ENCODE measurements at places on chromosomes 13 and 19.

- no peak for DNase-seq
Measured at GRCh38 chr13:50645092-50645491, 198.4 kb downstream of the DLEU7 start.

DNA sequence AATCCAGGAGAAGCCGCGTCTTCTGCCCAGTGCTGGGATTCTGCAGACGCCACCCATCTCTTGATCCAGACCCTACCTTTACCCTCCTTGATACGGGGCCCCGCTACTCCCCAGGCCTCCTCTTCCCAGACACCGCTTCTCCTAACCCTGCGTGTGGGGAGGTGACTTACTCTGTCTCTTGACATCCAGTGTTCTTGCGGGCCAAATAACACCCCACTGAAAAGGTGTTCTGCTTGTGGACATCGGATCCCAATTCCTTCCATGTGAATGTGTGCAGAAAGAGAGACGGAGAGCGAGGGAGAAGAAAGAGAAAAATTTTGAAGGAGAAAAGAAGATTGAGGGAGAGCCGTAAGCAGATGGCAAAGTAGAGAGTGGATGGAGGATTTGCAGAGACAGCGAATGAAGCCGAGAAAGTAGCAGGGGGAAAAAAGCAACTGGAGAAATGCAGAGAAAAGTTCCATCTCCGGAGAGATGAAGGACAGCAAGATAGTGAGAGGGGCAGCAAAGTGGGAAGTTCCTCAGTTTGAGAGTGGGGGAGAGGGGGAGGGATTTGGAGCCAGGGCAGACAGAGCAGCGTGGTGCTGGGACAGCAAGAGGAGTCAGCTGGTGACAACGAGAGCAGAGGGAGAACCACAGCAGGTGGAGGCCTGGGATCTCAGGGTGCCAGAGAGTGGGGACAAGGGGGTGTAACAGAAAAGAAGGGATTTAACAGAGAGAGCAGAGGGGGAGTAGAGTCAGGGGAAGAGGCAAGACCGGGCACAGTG is 814 bp downstream of the ZNF480 start:
- no peak for DNase-seq

- DNase-seq, result no peak
Measured at GRCh38 chr13:110047496-110047895, 259.5 kb downstream of the COL4A1 start.

DNA sequence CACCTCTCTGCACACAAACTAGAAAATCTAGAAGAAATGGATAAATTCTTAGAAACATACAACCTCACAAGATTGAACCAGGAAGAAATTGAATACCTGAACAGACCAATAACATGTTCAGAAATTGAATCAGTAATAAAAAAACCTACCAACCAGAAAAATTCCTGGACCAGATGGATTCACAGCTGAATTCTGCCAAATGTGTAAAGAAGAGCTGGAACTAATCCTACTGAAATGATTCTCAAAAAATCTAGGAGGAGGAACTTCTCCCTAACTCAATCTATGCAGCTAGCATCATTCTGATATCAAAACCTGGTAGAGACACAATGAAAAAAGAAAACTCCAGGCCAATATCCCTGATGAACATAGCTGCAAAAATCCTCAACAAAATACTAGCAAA is 166.7 kb downstream of the RGCC start:
- no peak for DNase-seq

GRCh38 chr13:114303700-114304327 is 10.5 kb upstream of the CHAMP1 start:
- DNase-seq, result no peak

GRCh38 chr19:51531349-51532315 is at the start of gene SIGLEC6:
TSS of gene SIGLEC6 (minus strand) at chr19:51531670. CDS start at chr19:51531648, 22 bp downstream.
- peak; percentile 17 for DNase-seq

DNA sequence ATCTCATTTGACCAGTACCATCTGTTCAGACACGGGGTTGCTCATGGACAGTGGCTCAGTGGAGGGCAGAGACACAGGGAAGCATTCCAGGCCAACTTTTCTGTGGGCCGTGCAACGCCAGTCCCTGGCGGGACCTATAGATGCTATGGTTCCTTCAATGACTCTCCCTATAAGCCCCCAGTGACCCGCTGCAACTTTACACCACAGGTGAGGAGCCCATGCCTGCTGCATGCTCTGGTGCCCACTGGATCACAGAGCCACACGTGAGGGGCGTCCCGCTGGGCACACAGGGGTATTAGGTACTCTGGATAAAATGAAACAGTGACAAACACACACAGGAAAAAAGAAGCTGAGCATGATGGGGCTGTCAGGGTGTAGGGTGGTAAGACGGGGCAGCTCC is 34.3 kb downstream of the LAIR2 start:
- DNase-seq, result no peak

DNA sequence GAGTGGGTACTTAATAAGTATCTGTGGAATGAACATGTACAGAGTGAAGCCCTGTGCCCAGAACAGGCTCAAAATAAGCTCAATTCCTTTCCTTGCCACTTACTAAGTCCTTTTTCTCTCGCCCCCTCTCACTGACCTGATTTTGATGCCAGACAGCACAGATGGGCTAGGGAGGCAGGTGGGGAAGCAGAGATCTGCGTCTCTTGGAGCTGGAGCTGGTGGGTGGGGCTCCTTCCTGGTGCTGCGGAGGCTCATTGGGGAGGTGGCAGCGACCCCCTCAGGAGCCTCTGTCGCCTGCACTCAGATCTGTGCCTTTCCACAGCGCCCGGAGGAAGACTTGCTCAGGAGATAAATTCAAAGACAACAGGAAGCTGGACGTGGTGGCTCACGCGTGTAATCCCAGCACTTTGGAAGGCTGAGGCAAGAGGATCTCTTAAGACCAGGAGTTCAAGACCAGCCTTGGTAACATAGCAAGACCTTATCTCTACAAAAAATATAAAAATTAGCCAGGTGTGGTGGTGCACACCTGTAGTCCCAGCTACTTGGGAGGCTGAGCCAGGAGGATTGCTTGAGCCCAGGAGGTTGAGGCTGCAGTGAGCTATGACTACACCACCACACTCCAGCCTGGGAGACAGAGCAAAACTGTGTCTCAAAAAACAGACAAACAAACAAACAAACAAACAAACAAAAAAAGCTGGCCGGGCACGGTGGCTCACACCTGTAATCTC is 14.6 kb downstream of the AKT2 start:
- DNase-seq, result no peak

- peak; percentile 20 for DNase-seq
Measured at GRCh38 chr19:18349524-18350128, 9.2 kb downstream of the PGPEP1 start.

DNA sequence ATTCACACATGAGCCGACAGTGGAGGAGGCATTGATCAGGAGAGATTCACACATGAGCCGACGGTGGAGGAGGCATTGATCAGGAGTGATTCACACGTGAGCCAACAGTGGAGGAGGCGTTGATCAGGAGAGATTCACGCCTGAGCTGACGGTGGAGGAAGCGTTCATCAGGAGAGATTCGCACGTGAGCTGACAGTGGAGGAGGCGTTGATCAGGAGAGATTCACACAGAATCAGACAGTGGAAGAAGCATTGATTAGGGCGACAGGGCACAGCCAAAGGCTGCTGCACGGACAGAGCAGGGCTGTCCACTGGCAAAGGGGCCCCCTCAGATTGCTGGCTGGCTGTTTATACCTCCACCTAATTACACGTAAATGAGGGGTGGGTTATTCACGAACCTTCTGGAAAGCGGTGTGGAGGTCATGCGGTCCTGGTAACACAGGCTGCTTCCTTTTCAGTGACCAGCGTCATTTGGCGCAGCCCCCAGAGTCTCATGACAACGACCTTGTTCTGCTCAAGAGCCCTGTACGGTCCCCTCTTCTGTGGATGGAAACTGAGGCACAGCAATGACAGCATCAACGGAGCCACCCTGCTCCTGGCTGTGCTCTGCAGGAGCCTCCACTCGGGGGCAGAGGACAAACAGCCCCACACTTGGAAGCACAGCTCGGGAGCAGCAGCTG is 50.6 kb upstream of the GAS6 start:
- no peak for DNase-seq

DNA sequence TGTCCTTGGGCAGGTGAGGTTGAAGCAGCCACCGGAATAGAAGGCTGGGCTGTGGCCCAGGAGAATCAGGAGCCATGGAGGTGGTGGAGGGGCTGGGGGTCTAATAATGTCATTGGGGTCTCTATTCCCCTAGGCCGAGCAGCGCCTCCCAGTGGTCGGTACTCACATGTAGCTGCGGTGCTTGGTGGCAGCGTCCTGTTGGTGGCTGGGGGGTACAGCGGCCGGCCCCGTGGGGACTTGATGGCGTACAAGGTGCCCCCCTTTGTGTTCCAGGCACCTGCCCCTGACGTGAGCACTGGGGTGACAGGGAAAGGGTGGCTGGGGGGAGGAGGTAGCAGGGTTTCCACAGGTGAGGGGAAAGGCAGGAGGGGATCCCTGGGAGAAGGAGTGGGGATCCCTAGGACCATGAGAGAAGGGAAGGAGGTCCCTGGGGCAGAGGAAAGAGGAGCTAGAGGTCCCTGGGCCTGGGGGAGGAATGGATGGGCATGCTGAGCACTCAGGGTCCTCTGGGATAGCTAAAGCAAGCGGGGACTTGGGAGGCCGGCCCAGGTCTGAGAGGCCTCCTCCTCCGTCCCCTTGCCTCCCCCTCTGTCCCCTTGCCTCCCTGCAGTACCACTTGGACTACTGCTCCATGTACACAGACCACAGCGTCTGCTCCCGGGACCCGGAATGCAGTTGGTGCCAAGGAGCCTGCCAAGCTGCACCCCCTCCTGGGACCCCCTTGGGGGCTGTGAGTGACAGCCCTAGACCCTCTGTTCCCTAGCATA is 18.1 kb downstream of the MEGF8 start:
- DNase-seq, result no peak

DNA sequence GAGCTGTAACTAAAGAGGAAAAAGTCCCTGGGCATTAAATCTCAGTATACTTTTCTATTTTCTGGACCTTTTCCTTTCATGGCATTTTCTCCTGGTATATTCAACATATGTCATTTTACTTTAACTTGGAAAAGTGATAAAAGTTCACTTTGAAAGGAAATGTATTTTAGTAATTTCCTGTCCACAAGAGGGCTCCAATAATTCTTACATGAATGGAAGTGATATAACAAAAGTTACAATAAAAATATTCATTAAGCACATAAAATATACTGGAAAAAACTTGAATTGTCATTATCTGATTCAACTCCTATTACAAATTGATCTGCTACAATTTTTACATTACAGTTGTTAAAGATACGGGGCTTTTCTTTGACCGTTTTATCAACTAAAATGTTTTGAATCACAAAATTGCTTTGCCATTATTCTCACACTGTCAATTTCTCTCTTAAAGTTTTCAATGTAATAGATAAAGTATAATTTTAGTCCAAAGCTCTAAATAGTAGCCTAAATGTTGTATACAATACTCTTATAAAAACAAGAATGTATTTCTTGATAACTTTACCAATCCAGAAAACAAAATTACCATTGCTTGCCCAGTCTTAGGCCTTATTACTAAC is 4.9 kb downstream of the UBL3 start:
- DNase-seq, result no peak

DNA sequence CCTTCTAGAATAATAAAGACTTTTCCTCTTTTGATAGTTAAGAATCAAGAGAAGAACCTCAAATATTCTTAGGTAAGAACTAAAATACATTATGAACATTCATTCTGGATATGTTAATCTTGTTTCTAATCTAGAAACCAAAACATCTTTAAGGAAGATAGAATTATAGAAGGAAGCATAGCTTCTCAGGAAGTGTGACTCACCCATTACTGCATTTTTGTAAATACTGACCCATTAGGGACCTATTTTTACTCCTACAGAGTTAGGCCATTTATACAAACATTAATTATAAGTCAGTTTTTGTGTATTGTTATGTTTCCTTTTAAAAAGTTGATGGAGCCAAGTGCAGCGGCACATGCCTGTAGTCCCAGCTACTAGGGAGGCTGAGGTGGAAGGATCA is 147.1 kb downstream of the NUFIP1 start:
- DNase-seq, result no peak

GRCh38 chr13:64069892-64070291 is 2654.2 kb upstream of the PCDH20 start:
- no peak for DNase-seq

DNA sequence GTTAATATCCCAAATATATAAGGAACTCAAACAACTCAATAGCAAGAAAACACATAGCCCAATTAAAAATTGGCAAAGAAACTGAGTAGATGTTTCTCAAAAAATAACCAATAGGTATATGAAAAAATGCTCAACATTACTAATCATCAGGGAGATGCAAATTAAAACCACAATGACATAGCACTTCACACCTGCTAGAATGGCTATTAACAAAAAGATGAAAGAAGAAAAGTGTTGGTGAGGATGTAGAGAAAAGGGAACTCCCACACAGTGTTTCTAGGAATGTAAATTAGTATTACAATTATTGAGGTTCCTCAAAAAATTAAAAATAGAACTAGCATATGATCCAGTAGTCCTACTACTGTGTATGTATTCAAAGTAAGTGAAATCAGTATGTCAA is 1212.8 kb downstream of the DIAPH3 start:
- DNase-seq, result no peak

GRCh38 chr13:61358599-61358998 is 57.0 kb downstream of the PCDH20 start:
- no peak for DNase-seq

DNA sequence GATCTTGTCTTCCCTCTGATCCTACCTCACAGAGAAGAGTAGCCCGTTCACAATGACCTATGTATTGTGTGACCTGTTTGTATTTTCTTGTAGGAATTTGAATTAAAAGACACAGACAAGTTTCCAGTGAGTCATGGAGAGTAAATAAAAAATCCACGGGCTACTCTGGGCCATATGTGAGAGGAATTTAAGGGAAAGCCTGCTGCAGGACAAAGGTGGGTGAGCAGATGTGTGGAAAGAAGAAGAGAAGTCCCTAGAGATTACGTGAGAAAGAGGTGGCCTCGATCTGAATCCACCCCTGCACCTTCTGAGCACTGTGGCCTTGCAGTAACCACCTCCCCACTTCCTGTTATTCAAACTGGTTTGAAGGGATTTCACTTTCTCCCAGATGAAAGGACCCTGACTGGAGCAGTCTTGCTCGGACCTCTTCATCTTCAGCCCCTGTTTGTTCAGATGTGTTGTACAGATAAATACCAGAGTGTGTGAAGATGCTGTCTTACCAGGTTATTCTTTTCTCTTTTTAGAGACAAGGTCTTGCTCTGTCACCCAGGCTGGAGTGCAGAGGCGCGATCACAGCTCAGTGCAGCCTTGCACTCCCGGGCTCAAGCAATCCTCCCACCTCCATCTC is 205.4 kb downstream of the PDS5B start:
- peak; percentile 38 for DNase-seq

GRCh38 chr19:6721773-6722172 is 1.3 kb upstream of the C3 start:
- DNase-seq, result no peak

GRCh38 chr19:1076951-1077350 is 10.0 kb downstream of the ARHGAP45 start:
- peak; percentile 96 for DNase-seq

Data from CD4-positive, alpha-beta T cell treated with Interleukin-2 at 100 ng/mL for 4 hours (primary cell).